Endodermal cell (in vitro differentiated cells): ENCODE measurements at places on chromosomes 3 and 15.

DNA sequence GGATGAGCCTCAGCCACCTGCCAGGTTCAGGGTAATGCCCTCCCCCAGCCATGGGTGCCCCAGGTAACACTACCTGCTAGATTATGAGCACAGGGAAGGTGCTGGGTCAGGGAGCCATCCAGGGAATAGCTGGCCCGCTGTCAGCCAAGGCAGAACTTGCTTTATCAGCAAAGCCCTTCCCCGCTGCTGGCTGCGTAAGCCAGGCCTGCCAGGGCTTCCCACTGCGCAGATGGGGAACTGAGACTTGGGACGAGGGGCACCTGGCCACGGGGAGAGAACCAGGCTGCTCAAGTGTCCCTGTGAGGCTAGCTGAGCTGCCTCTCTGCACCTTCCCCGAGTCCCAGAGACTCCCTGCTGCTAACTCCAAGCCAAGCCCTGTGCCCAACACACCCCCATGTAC is 45.4 kb downstream of the CACNA2D2 start:
- H3K27ac ChIP-seq = no peak overlapping the region
- DNase-seq = no peak
- H3K27me3 ChIP-seq = no peaks in the 10 kb centered on the region
- H3K4me3 ChIP-seq = no peak overlapping the region
- H3K36me3 ChIP-seq = no peaks in the 10 kb centered on the region
- H3K4me1 ChIP-seq = peaks cover 3% of the 10 kb centered on the region

DNA sequence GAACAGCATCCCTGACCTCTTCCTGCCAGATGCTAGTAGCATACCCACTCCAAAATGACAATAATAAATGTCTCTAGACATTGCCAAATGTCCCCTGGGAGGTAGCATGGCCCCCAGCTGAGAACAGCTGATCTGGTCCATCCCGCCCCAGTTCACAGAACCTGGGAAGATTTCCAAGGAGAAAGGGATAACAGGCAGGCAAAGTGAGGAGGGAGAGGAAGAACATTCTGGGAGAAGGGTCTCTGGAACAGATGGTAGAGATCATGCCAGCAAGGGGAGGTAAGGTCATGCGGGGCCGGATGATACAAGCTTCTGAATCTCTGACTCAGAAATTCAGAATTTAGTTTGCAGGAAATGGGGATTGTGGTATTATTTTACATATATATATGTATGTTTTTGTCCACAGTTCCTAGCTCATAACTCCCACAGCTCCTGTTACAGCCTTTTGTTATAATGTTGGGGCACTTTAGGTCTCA is 192.7 kb downstream of the SUCLG2 start:
- H3K4me1 ChIP-seq = no peaks in the 10 kb centered on the region
- DNase-seq = no peak
- no peaks in the 10 kb centered on the region for H3K27me3 ChIP-seq
- H3K36me3 ChIP-seq = no peaks in the 10 kb centered on the region
- no peak overlapping the region for H3K27ac ChIP-seq

GRCh38 chr3:139318431-139318816 is 25.4 kb upstream of the MRPS22 start:
- no peak overlapping the region for H3K4me3 ChIP-seq
- H3K27me3 ChIP-seq = no peaks in the 10 kb centered on the region
- no peaks in the 10 kb centered on the region for H3K4me1 ChIP-seq

DNA sequence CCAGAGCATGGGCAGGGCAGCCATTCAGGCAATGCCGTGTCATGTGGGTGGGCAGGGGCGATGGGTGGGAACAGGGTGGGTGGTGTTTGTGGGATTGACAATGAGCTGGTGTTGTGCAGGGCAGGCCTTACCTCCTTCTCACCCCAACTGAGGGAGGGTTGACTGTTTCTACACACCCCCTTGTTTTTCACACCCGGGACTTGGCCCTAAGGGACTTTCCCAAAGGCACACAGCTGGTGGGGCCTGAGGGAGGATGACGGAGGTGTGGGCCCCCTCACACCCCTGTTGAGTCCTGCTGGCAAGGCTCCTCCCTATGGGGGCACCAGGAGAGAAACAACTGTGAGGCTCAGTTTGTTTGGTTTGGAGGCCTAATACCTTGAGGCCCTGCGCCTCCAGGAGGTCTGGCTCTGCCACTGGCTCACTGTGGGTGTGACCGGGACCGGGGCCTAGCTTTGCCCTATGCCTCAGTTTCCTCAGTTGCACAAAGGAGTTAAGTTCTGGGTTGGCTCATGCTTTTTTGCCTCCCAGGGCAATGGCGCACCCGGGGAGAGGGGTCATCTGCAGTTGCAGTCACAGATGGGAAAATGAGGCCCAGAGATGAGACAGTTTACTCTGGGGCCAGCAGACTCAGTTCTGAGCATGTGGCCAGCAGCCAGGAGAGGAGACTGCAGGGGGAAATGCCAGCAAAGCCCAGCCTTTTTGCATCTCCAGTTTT is 5.1 kb upstream of the DNAH1 start:
- no peak overlapping the region for H3K4me3 ChIP-seq
- no peaks in the 10 kb centered on the region for H3K4me1 ChIP-seq
- H3K36me3 ChIP-seq = no peaks in the 10 kb centered on the region
- H3K27ac ChIP-seq = peak overlapping the region; percentile 97
- DNase-seq = no peak

GRCh38 chr15:78399091-78399490 is 38.9 kb upstream of the IREB2 start:
- peaks cover 5% of the 10 kb centered on the region for H3K4me1 ChIP-seq
- no peaks in the 10 kb centered on the region for H3K36me3 ChIP-seq
- no peak overlapping the region for H3K27ac ChIP-seq

DNA sequence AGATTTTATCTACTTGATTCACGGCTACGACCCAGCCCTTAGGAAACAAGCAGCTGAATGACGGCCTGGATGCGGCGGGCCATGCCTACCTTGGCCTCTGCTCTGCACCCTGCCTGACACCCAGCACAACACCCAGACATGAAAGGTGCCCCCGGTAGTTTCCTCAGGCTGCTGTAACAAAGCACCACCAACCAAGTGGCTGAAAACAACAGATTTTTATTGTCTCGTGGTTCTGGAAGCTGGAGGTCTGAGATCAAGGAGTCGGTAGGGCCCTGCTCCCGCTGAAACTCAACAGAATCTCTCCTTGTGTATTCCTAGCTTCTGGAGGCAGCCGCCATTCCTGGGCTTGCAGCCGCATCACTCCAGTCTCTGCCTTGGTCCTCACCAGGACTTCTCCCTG is 111.7 kb downstream of the ADCY5 start:
- no peak overlapping the region for H3K27ac ChIP-seq
- H3K27me3 ChIP-seq = no peaks in the 10 kb centered on the region
- no peak for DNase-seq

DNA sequence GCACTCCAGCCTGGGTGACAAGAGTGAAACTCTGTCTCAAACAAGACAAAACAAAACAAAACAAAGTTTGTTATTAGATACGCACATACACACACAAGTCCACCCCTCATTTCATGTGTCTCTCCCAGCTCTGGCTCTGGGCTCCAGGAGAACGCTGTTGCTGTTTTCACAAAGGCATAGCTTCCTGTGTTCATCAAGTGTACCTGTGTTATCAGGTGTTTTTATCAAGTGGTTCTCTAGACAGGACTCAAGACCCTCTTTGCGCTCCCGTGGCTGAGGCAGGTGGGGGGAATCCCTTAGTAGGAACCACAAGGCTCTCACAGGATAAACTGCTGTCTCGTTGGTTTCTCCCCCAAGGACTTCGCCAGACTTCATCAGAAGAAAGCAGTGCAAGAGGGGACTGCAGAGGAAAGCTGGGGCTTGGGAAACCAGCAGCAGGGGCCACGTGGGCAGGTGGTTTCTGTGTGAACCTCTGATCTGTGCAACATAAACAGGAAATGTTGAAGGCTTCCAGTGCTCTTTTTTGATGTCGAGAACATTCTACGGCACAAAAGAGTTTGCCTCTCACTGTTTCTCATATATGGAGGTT is 6.9 kb upstream of the PPP1R2 start:
- H3K4me3 ChIP-seq = no peak overlapping the region
- H3K27ac ChIP-seq = no peak overlapping the region
- no peaks in the 10 kb centered on the region for H3K27me3 ChIP-seq
- peaks cover 9% of the 10 kb centered on the region for H3K4me1 ChIP-seq
- H3K36me3 ChIP-seq = no peaks in the 10 kb centered on the region

- DNase-seq = no peak
- H3K4me1 ChIP-seq = no peaks in the 10 kb centered on the region
- H3K4me3 ChIP-seq = no peak overlapping the region
- no peak overlapping the region for H3K27ac ChIP-seq
- no peaks in the 10 kb centered on the region for H3K27me3 ChIP-seq
Observed at GRCh38 chr3:101340591-101340990, 20.2 kb upstream of the IMPG2 start.

GRCh38 chr3:193488741-193489140 is 66.0 kb downstream of the ATP13A4 start:
- DNase-seq = no peak
- H3K4me1 ChIP-seq = no peaks in the 10 kb centered on the region
- H3K4me3 ChIP-seq = no peak overlapping the region
- H3K27me3 ChIP-seq = no peaks in the 10 kb centered on the region
- no peaks in the 10 kb centered on the region for H3K36me3 ChIP-seq

- H3K4me1 ChIP-seq = peaks cover 5% of the 10 kb centered on the region
- DNase-seq = no peak
- H3K36me3 ChIP-seq = peaks cover 29% of the 10 kb centered on the region
- no peak overlapping the region for H3K4me3 ChIP-seq
- H3K27ac ChIP-seq = no peak overlapping the region
- H3K27me3 ChIP-seq = no peaks in the 10 kb centered on the region
Observed at GRCh38 chr3:149571381-149571780, 86.4 kb downstream of the WWTR1 start.

DNA sequence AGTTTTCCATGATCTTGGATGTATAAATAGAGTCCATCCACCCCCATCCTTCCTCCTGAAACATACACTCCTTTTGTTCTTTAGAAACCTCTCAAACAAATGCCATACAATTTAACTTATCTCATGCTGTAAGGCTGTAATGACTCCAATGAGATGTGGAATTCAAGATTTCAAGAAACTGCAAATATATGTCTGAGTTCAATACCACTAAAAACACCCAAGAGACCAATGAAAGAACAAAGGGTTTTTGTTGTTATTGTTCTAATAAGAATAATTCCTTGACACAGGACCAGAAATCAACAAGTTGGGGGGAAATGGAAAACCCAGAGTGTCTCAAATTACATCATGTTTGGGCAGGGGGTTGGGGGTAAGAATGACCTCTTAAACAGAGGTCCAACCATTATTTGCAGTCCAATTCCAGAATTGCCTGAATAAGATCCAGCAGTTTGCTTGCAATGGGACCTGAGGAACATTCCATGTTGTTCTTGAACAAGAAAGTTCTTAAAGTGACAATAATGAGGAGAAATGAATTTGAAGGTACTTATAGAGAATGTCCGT is 48.6 kb upstream of the TGFBR2 start:
- peaks cover 5% of the 10 kb centered on the region for H3K4me1 ChIP-seq
- H3K4me3 ChIP-seq = no peak overlapping the region
- no peaks in the 10 kb centered on the region for H3K27me3 ChIP-seq
- H3K27ac ChIP-seq = no peak overlapping the region
- no peaks in the 10 kb centered on the region for H3K36me3 ChIP-seq
- no peak for DNase-seq

- no peaks in the 10 kb centered on the region for H3K36me3 ChIP-seq
- H3K27me3 ChIP-seq = no peaks in the 10 kb centered on the region
- H3K27ac ChIP-seq = no peak overlapping the region
- no peak overlapping the region for H3K4me3 ChIP-seq
- H3K4me1 ChIP-seq = peaks cover 3% of the 10 kb centered on the region
Observed at GRCh38 chr3:129705274-129705673, 98.8 kb upstream of the PLXND1 start.

DNA sequence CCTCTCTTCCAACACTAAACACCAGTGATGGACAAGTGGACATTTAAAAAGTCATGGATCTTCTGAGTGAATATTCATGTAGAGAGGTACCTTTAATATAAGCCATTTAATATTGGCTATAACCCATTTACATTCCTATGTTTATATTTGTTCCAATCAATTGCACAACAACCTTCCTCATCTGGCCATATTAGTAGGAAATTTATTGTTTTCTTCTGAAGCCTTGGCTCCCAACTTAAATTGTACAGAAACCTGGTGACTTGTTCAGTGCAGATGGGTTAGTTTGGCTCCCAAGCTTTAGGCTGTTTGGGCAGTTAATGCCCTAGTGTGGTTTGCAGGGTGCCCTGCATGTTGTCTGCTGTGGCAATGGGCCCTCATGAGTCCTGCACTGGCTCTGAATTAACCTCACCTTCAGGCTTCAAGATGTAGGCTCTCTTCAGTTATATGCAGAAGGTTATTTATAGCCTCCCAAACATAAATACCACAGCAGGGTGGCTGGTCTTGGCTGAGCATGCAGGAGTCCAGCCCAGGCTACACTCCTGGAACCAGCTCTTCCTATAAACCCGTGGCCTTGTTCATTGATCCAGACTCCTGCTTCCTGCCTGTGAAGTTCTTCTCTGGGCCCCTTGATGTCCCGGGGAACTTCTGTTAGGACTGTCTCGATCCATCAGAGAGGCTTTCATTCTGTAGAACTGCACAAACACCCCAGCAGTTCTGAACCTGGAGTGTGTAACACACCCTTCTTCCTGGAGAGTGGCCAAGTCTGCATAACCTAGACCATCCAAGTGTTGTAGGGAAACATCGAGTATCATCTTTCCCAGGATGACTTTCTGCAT is 57.0 kb downstream of the DUT start:
- H3K36me3 ChIP-seq = no peaks in the 10 kb centered on the region
- no peak for DNase-seq
- no peak overlapping the region for H3K4me3 ChIP-seq
- no peaks in the 10 kb centered on the region for H3K27me3 ChIP-seq

DNA sequence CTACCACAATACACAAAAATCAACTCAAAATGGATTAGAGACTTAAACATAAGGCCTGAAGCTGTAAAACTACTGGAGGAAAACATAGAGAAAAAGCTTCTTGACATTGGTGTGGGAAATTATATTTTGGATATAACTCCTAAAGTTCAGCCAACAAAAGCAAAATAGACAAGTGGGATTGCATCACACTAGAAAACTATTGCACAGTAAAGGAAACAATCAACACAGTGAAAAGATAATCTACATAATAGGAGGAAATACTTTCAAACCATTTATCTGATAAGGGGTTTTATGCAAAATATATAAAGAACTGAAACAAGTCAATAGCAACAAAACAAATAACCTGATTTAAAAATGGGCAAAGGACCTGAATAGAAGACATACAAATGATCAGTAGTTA is 37.6 kb upstream of the TP63 start:
- no peak for DNase-seq
- H3K4me1 ChIP-seq = no peaks in the 10 kb centered on the region
- no peak overlapping the region for H3K4me3 ChIP-seq
- H3K27ac ChIP-seq = no peak overlapping the region
